ENCODE measurements at places on chromosomes 5 and 9. TPM values are rescaled to one million over a fixed set of nuclear protein-coding genes. Genes with fewer than 3 reads are reported as not detected.

DNA sequence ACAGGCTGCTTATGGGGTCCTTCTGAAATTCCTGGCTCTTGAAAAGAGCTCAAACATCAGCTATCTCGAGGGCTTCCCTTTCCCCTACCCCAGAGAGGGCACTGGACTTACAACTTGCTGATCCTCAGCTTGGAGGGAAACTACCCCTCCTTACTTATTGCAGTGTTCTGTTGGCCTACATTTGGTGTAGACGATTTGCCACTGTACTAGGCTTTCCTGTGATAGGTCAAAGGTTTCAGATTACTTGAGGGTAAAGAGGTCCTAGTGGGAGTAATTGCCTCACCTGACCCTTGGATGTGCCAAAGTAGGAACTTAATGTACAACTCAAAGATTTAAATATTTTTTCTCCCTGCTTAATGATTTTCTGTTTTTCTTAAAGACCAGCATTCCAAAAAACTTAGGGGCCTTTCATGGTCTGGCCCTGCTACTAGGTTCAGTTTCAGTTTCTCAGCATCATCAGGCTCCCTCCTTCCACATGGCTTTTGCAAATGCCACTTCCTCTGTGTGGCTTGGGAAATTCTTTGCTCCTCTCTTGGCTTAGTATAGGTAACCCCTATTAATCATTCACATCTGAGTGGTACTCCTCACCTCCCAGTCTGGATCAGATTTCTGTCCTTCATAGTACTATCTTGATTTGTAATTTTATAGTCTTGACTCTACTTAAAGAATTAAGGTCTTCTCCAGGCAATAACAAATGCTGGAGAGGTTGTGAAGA, 32.4 kb downstream of the CYSTM1 start:
- no peak for DNase-seq

DAB2 gene
- polyA plus RNA-seq: 533 TPM

- DNase-seq: no peak
Measured at GRCh38 chr9:82777366-82777765, 285.6 kb downstream of the RASEF start.

GRCh38 chr5:111930905-111931461, 174.0 kb upstream of the NREP start:
- peak; percentile 85 for DNase-seq

CAVIN4 gene
- 0.60 TPM for polyA plus RNA-seq

- DNase-seq: peak; percentile 60
Measured at GRCh38 chr5:17305964-17306725, 88.7 kb downstream of the BASP1 start.

DNA sequence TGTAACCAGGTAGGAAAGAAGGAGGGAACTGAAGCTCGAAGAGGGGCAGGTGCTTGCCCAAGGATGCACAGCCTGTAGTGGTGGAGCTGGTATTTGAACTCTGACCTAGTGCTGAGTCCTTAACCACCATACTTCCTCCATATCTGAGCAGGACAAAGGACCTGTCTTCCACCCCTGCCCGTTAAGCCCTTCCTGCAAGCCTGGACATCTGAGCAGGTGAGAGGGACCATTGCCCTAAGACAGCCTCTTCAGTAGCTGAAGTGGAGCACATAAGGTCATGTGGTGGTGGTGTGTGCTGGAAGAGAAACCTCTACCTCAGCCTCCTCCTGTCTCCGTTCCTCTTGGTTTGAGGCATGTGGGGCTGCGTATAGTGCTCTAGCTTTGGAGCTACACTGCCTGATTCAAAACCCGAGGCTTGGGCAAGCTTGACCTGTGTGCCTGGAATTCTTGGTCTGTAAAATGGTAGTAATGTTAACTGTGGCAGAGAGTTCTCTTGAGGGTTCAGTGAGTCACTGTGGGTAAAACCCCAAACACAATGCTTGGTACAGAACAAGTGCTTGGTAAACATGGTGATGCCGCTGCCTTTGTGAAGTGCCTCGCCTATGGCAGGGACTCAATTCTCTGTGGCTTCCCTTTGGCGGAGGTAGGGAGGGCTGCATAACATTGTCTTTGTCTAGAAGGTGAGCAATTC, 7.4 kb downstream of the GALNT10 start:
- peak; percentile 57 for DNase-seq

- no peak for DNase-seq
Measured at GRCh38 chr9:133129001-133129795, 8.2 kb upstream of the RALGDS start.

DNA sequence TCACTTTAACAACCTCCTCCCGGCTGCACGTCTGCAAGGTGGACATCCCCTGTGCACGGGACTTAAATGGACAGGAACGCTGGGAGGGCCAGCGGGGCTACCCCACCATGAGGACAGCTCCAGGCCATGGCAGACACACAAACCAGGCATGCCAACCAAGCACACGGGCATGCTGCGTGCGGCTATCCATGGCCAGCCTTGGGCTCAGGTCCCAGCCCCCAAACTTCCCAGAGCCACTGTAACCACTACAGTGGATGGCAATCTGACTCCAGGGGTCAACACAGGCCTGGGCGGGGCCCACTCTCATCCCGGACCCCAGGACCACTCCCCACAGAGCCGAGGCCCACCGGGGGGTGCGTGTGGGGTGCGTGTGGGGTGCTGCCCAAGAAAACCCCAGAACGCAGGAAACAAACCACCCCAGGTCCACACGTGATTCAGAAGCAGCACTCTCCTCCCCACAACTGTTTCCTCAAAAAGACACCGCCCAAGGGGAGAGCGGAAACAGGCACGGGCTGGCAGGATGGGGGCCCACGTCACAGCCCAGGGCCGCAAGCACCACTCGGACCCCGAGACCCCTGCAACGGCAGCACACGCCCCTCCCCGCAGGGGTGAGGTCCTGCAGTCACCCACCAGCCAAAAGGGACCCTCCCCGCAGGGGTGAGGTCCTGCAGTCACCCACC, 7.4 kb downstream of the SLC12A7 start:
- no peak for DNase-seq

DNA sequence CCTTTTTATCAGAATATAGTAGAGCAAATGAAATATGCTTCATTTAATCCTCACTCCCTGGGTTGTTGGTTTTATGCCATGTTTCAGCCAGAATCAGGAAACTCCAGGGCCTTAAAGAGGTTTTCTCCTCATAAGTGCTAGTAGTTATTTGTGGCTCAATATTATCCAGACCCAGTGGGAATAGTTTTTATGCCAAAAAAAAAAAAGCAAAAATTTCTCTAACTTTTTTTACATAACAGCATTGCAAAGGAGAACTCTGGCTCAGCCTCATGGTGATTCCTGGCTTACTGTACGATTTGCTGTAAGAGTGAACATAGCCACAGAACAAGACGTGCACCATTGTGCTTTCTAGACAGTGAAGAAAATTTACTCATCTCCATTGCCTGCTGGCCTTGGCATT, 232.5 kb downstream of the PJA2 start:
- DNase-seq: no peak

C5orf34 gene
- 5.3 TPM for polyA plus RNA-seq

DNA sequence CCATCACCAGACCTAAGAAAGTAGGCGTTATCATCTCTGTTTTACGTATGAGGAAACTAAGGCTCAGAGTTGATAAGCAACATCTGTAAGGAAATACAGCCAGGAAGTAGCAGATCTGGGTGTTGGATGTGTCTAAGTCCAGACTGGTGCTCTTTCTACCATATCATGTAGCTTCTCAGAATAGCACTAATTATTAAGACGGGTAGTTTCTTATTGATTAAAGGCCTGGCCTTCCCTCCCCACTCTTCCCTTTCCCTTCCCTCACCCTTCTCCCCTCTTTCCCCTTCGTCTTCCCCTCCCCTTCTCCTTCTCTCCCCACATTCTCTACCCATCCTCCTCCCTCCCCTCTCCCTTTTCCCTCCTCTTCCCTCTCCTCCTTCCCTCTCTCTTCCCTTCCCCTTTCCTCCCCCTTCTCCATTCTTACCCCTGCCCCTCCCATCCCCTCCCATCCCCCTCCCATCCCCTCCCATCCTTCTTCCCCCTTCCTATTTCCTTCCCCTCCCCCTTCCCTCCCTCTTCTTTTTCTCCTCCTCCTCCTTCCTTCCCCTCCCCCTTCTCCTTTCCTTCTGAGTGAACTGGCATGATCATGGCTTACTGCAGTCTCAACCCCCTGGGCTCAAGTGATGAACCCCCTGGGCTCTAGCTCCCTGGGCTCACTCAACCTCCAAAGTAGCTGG, 79.4 kb downstream of the SNX24 start:
- DNase-seq: no peak

PCDHGC3 gene
- polyA plus RNA-seq: 77.4 TPM

- no peak for DNase-seq
Measured at GRCh38 chr5:116806836-116807235, 232.2 kb upstream of the SEMA6A start.

GRCh38 chr9:2093920-2094597, 78.9 kb downstream of the SMARCA2 start:
- peak; percentile 73 for DNase-seq

PCDHGA11 gene
- 15.3 TPM for polyA plus RNA-seq

DNA sequence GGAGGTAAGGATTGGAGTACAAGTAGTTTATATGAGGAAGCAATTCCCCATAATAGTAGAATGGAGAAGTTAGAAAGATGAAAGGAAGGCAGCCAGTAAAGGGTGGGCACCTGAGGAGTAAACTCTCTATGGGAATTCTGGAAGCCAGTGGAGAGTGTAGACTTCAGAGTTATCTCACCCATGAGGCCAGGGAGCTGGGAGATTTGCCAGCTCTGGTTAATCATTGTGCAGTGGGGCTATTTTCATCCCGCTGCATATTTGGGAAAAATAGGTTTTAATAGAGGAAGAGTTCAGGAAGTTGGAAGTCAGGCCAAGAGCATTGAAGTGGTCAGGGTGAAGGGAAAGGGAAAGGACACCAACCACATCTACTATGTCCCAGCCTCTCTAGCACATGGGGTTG, 242.3 kb upstream of the BRINP1 start:
- no peak for DNase-seq

HSPB3 gene
- 8.0 TPM for polyA plus RNA-seq

NR2F1 gene
- 4.5 TPM for polyA plus RNA-seq

DNA sequence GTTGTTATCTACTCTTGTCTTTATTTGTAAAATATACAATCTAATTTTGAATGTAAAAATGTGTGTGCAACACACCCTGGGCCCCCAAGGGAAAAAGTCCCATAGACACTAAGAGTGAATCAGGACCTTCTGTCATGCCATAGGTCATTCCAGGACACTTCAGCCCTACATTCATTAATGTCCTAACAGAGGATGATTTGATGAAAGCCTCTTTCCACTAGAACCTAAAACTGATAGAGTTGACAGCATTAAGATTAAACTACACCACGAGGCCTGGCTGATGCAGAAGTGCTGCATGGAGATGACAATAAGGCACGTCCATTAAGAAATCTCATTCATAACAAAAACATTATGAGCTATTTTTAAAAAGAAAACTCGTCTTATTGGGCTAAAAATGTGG, 46.2 kb downstream of the FRMD3 start:
- DNase-seq: peak; percentile 17

DNA sequence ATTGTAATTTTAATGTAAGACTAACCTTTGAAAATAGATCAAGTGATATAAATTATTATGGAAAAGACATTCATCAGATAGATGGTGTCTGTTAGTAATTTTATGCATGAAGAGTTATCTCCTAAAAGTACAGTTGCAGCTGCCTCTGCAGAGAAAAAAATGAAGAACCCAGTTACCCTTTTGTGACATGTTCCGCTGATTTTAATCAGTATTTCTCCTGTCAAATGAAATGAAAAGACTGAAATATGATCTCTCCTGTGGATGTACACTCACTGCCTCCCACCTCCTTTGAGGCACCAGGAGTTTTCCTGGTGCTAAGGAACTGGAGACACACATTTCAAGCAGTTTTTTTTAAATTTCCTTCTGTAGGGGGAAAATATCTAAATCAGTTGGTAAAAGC, 277.4 kb downstream of the KIF4B start:
- DNase-seq: no peak

GRCh38 chr5:43400082-43400481, 12.1 kb downstream of the CCL28 start:
- peak; percentile 39 for DNase-seq

APBA1 gene
- polyA plus RNA-seq: 0.93 TPM

DNA sequence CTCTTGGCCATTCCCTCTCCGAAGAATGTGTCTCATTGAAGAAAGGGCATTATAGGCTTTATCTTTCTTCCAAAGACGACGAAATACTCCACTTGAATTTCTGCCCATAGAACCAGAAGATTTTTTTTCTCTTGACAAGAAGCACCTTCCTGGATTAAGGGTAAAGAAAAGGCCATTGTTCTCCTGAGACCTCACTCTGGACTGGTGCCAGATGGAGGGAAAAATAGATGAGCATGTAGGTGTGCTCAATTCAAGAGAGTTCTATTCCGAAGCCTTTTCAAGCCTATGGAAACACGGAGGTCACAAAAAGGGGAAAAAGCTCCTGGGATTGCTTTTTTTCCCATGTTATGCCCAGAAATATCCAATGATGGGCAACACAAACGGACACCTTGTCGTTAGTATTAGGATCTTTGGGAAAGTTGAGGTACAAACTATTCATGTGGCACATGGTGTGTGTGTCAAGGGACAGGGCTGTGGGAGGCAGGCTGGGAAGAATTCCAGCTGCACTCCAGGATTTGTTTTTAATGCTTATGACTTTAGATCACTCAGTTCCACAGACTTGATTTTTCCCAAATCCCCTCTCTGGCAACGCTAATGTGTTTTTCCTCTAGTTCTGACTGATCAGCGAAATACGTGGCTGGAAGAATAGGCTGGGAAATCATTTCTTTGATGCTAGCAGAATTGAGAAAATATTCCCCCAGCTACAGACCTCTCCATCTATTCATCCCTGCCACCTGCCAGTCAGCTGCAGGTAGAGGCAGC, 89.9 kb downstream of the SIL1 start:
- peak; percentile 34 for DNase-seq

RXFP3 gene
- polyA plus RNA-seq: not detected

NEUROG1 gene
- polyA plus RNA-seq: not detected

- DNase-seq: peak; percentile 44
Measured at GRCh38 chr9:135524130-135524861, 3.1 kb downstream of the LCN1 start.

GRCh38 chr5:177294632-177295031, 8.9 kb downstream of the RAB24 start:
- DNase-seq: no peak

DNA sequence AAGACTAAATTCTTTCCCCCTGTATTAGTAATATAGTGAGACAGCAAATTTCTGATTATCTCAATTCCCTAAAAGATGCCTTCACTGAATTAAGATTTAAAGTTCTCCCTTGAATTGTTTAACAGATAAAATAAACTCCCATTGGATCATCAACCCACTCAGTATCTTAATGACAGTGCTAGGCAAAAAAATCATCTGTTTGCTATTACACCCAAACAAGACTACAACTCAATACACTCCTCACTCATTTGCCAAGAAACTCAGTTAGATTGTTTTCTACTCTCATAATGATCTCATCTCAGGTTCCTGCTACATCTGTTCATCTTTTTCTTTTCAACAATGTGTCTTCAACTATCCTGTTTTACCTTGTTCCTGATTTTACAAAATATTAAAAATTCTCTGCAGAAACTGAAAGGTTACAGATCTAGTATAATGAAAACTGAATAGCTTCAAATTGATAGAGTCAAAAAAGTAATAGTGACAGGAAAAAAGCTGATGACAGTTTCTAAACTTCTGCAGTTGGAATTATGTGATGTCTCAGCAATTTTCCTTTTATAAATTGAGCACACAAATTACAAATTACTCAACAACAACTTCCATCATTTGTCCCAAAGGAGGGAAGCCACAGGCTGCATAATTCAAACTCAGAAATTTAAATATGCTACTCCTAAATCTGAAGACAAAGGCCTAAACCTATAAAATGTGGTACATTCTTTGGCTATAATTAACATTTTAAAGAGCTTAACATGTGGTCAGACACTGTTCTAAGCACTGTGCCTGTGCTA, 39.4 kb downstream of the HOMER1 start:
- peak; percentile 48 for DNase-seq

OR1J2 gene
- 0.20 TPM for polyA plus RNA-seq

CD180 gene
- polyA plus RNA-seq: not detected

- no peak for DNase-seq
Measured at GRCh38 chr5:76404223-76405211, 1.4 kb downstream of the IQGAP2 start.

PCDHB14 gene
- polyA plus RNA-seq: 1.7 TPM
